Pancreas (tissue), 10 donors: ENCODE measurements at places on chromosomes 6 and 20. TPM values are rescaled to one million over a fixed set of nuclear protein-coding genes. Genes with fewer than 3 reads are reported as not detected.
A peak's percentile ranks its signal among the peaks of the same experiment; 100 is the strongest.

DNA sequence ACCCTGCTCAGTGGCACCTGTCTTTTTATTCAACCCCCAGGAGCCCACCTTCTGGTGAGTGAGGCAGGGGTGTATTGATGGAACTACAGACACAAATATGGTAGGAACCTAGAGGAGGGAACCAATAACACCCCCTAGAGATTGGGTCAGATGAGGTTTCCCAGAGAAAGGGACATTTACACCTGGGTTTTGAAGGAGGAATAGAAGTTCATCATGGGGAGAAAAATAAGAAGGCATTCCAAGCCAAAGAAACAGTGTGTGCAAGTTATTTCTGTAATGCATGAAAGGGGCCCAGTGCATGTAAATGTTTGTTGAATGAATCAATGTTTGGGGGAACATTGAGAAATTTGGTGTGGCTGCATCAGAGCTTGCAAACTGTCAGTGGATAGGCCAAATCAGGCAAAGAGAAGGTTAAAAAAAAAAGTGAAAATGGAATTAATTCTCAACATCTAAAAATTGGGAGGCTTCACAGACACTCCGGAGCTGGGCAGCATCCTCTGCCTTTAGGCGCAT is 11.1 kb upstream of the KIAA1755 start:
- no peak for DNase-seq

DNA sequence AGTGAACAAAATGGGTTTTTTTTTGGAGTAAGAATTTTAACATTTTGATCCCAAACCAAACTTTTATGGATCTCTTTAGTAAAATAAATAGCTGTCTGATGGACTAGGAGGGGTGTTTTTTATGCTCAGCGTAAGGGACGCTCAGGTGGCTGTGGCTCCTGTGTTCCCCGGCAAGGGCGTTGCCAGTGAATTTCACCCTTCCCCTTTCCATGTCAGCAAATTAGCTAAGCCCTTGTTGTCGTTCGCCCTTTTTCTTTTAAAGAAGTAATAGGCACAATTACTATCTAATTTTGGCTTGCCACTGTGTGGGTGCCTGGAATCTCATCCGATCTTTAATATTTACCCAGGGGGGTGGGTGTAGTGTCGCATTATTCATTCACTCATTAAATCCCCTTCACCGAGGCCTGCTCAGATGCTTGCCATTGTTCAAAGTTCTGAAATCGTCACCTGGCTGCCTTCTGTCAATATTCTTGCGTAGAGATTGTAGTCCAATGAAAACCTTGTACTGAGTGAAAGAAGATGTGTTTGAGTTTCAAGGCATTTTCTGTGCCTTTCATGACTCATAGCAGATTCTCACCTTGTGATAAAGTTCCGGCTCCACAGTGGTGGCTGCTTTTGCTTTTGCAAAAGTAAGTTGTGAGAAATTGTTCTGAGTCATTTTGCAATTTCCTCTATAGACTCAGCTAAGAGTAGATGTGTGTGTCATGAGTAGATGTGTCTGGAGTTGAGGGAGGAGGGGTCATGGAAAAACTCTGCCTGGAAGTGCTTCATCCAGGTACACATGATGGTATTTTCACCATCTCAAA is 40.0 kb upstream of the CLDN20 start:
- no peak for DNase-seq

GRCh38 chr6:63509652-63510352 is 62.5 kb upstream of the LOC128125822 start:
- peak; percentile 86 for DNase-seq

- no peak for DNase-seq
These were observed 80.4 kb downstream of the AK9 start for GRCh38 chr6:109610590-109610989.

SMLR1 gene
- not detected for polyA plus RNA-seq

DNA sequence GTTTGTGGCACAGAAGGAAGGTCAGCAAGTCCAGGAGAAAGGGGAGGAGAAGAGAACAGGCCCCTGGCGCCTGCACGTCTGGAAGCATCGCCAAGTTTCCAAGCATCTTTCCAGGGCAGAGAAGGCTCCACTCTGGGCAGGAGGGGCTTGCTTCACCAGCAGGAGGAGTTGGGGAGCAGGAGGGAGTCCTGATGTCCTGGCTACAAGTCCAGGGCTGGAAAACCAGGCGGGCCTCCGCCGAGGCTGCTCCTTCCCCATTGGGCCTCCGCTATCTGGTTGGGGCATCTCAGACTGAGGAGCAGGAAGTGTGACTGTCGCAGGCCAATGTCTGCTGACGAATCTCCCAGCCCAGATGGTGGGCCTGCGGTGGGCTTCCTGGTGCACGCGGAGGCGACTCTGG is 421.9 kb downstream of the PREX1 start:
- no peak for DNase-seq

DNA sequence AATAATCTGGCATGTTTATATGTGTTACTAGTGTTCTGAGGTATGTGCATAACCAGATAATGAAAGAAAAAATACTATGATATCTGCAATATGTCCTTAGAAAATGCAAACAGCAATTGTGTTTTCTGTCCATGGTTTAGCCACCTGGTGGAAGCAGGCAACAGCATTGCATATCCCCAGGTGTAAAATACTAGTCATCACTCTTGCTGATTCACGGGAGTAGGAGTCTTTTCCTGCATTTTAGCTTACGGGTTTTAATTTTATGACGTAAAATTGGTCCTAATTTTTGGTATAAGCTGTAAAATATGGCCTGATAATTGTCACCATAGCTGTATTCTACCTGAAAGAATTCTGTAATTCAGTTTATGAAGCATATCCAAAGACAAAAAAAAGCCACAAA is 2.5 kb downstream of the RNF182 start:
- DNase-seq: no peak

PROKR2 gene
- not detected for polyA plus RNA-seq

DNA sequence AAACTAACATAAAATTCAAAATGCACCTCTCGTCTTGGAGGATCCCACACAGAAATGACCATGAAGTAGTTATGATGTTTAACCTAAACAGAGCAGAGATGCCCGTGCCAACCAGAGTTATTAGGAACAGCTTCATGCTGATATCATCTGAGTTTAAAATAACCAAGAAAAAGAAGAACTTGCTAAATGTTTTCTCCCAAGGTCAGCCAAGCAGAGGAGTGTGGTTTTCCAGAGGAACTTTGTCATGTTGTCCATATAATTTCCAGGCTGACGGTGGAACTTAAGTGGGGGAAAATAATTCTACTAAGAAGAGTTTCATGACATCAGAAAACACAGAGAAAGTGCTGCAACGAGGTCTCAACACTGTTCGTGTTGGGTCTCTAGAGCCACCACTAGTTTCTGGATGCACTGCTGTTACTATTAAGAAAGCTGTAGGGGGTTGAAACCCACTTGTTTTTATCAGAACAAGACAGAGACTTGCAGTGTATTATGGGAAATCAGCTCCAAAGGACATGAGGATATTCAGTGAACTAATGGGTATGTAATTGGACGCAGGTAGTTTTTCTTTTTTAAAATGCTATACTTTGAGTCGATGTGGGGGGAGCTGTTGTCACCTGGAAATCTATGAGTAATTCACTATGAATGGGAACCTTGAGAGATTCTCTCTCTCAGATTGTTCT is 5.2 kb downstream of the AGPAT4 start:
- DNase-seq: no peak

HLA-DMA gene
- 25.0 TPM for polyA plus RNA-seq

DNA sequence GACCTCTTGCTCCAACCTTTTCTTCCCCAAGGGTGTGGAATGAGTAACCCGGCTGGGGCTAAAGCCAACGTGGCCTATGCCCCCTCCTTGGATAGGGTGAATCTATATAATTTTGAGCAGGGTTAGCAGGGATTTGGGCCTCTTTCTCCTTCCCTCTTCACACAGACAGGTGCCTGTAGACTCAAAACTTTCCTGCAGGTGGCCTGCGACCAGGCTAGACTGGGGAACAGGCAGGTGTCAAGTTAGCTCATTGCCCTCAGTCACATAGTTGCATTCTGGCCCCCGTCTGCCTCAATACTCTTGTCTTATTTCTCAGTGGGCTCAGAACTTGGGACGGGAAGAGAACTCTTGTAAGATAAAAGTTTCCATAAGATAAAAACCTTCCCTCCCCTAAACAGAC is 243.0 kb downstream of the ATXN1 start:
- no peak for DNase-seq

GRCh38 chr6:169234634-169235033 is 19.0 kb downstream of the THBS2 start:
- DNase-seq: no peak
